Activated T-helper 2 cell treated with anti-CD3 and anti-CD28 coated beads, Interferon-gamma antibody, Interleukin-2, Interleukin-4, amounts not matched to agents 10 μg/mL and 5 μg/mL and 100 μg/mL, durations not matched to agents 14 hours and 24 hours and 36 hours (primary cell): ENCODE measurements at places on chromosomes 16 and 17. TPM values are rescaled to one million over a fixed set of nuclear protein-coding genes. Genes with fewer than 3 reads are reported as not detected.

Gene KPNA2
- total RNA-seq: 247 and 255 TPM in 2 replicates

Gene DNAAF1
- total RNA-seq: 0.09 TPM in 1 of 2 replicates, not detected in the other

Gene SHCBP1
- 45.6 and 46.9 TPM in 2 replicates for total RNA-seq

Gene ENGASE
- 51.0 and 51.4 TPM in 2 replicates for total RNA-seq

Gene PRSS21
- 11.4 and 11.5 TPM in 2 replicates for total RNA-seq

Gene SLFN13
- 41.9 and 42.6 TPM in 2 replicates for total RNA-seq

Gene MYH3
- total RNA-seq: 3.9 and 4.6 TPM in 2 replicates

DNA sequence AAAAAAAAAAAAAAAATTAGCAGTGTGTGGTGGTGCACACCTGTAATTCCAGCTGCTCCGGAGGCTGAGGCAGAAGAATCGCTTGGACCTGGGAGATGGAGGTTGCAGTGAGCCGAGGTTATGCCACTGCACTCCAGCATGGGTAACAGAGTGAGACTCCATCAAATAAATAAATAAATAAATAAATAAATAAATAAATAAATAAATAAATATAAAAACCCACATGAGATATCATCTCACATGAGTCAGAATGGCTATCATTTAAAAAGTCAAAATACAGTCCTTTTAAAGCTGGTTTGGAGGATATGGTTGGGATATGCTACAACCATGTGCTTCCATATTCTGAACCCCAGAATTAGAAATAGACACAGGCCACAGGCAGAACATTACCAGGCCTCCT is 114.3 kb downstream of the WSCD1 start:
- H3K27me3 ChIP-seq: peaks cover 5% of the 10 kb centered on the region
- H3K4me1 ChIP-seq: no peaks in the 10 kb centered on the region
- no peak overlapping the region for H3K27ac ChIP-seq
- H3K4me3 ChIP-seq: no peak overlapping the region
- DNase-seq: no peak

- H3K27me3 ChIP-seq: peaks cover 3% of the 10 kb centered on the region
- H3K4me1 ChIP-seq: no peaks in the 10 kb centered on the region
- DNase-seq: no peak
- H3K36me3 ChIP-seq: peaks cover 31% of the 10 kb centered on the region
Measured at GRCh38 chr16:30003670-30004423, 7.0 kb downstream of the DOC2A start.

- no peak overlapping the region for H3K27ac ChIP-seq
- H3K4me1 ChIP-seq: no peaks in the 10 kb centered on the region
- no peak overlapping the region for H3K4me3 ChIP-seq
- no peaks in the 10 kb centered on the region for H3K36me3 ChIP-seq
Measured at GRCh38 chr17:67642488-67642887, 75.2 kb upstream of the NOL11 start.

DNA sequence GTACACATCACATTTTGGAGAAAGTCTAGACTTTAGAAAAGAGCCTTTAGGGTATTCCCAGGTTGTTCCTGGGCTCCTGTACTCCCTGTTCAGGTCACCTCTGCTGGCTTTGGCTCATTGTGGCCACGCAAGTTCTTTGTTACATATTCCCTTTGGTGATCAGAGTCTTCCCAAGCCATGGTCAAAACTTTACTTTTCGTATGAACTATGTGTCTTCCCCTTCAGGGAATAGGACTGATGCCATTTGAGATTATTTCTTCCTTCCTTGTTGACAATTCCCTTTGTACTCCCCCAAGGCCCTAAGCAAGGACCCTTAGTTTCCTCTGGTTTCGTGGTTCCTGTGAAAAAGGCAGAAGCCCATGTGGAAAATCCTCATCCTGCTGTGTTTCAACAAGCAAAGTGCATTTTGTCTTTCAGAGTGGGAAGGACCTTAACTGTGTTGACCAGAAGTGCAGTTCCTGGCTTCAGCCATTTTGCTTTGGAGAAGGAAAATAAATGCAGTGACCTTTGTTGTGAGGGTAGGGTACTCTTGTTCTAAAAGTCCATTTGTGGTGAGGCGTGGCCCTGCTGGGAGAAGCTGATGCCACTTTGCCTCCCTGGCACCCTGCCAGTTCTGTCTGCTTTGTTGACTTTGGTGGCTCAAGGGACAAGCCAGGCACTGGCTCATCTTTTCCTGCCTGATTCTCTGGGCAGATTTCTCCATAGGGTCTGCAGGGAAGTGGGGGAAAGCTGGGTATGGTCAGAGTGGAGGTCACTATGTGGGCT is 55.1 kb downstream of the ZNRF1 start:
- H3K36me3 ChIP-seq: peaks cover 13% of the 10 kb centered on the region
- H3K27me3 ChIP-seq: no peaks in the 10 kb centered on the region
- H3K4me3 ChIP-seq: no peak overlapping the region
- H3K27ac ChIP-seq: no peak overlapping the region
- no peak for DNase-seq

GRCh38 chr17:38741921-38742410 is 6.2 kb downstream of the PCGF2 start:
- DNase-seq: no peak
- H3K27me3 ChIP-seq: peaks cover 13% of the 10 kb centered on the region
- peaks cover 21% of the 10 kb centered on the region for H3K4me1 ChIP-seq
- no peak overlapping the region for H3K4me3 ChIP-seq
- peak overlapping the region; percentile 1 for H3K27ac ChIP-seq
- no peaks in the 10 kb centered on the region for H3K36me3 ChIP-seq

DNA sequence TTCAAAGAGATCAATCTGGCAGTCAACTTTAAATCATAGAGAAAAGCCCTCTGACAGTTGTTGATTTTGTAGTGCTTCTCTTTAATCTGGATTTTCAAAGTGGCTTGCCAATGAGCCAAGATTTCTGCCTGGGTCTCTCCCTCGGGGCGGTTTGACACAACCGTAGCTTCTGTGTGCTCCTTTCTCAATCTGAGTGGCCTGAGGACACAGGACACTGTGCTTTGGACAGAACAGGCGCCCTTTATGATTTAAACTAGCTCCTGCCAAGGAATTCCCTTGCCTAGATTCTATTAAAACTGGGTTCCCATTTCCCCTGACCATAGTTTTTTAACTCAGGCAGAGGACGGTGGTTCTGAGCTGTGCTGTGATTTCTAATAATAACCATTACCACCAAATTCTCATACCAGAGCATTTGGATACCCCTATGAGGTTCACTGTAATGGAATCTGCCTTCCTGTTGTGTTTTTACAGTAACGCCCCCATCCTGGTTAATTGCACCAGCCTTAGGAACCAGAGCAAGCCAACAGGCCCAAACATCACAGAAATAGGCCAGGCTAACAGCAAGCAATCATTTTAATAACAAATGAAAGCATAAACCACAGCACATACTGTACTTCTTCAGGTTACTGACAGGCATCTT is 4.0 kb downstream of the ZFHX3 start:
- no peaks in the 10 kb centered on the region for H3K36me3 ChIP-seq
- H3K4me3 ChIP-seq: no peak overlapping the region
- H3K4me1 ChIP-seq: no peaks in the 10 kb centered on the region
- no peak for DNase-seq
- H3K27me3 ChIP-seq: peaks cover 47% of the 10 kb centered on the region

DNA sequence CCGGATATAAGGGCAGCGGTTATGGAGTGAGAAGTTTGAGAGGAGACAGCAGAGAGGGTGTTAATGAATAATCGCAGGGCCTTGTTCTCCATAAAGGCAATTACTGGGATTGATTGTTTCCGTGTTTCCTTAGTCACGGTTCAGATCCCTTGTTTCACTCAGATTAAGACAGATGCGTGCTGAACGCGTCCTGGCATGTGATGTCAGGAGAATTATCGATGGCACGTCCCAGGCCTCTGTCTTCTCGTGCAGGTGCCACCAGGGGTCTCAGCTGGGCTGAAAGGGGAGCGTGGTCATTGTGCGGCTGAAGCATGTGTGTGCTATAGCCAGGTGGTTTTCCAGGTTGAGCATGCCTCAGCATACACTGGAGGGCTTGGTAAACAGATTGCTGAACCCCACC is 142.4 kb upstream of the NOL11 start:
- H3K27ac ChIP-seq: no peak overlapping the region
- no peaks in the 10 kb centered on the region for H3K27me3 ChIP-seq
- H3K4me1 ChIP-seq: no peaks in the 10 kb centered on the region
- no peak overlapping the region for H3K4me3 ChIP-seq
- DNase-seq: no peak
- no peaks in the 10 kb centered on the region for H3K36me3 ChIP-seq

- H3K4me1 ChIP-seq: no peaks in the 10 kb centered on the region
- no peak for DNase-seq
- no peaks in the 10 kb centered on the region for H3K36me3 ChIP-seq
- H3K27ac ChIP-seq: no peak overlapping the region
- H3K27me3 ChIP-seq: peaks cover 11% of the 10 kb centered on the region
- no peak overlapping the region for H3K4me3 ChIP-seq
Measured at GRCh38 chr17:81950501-81950900, 3.5 kb upstream of the MYADML2 start.

DNA sequence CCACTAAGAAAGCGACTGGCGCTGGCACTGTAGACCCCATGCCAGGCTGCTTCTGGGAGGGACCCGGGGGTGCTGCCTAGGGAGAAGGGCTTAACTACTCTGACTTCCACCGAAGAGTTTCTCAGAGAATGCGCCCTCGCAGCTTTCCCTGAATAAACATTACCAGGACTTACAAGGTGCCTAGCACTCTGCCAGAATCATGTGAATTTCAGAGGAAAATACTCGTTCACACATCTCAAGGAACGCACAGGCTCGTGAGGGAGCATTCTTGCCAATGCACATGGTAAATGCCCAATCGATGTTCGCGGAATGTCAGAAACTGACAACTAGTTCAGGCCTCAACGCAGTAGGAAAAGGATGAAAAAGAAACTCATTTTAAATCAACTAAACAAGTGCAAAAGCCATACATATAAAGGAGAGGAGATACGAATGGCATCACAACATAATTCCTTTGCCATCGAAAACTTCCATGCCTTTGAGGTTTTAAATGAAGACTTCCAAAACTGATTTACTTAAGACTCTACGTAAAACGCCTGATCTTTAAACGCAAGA is 999 bp downstream of the CMC2 start:
- H3K27me3 ChIP-seq: no peaks in the 10 kb centered on the region
- no peak for DNase-seq
- peak overlapping the region; percentile 96 for H3K4me3 ChIP-seq
- peaks cover 52% of the 10 kb centered on the region for H3K4me1 ChIP-seq

DNA sequence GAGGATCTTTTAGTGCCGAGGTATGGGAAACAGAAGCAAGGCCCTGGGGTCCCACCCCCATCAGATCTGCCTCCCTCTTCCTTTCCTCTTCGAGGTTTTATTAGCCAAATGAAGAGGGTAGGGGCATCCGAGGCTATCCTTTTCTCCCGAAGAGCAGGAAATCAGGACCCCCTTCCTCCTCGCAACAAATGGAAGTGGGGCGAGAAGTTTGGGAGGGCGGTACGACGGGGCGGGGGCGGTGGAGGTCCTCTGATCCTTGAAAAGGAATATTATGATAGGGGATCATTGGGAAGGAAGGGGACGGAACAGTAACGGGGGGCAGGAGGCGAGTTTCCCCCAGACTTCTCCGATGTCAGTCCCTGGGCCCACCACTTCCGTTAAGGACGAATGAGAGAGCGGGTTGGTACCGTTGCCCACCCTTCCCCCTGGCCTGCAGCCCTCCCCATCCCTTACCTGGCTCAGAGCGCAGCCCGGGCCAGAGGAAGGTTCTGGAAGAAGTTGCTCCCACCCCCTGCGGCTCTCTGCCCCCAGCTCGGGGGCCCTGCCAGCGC is 309 bp downstream of the FOXJ1 start:
- no peak for DNase-seq
- H3K36me3 ChIP-seq: peaks cover 5% of the 10 kb centered on the region
- peak overlapping the region; percentile 39 for H3K4me3 ChIP-seq

DNA sequence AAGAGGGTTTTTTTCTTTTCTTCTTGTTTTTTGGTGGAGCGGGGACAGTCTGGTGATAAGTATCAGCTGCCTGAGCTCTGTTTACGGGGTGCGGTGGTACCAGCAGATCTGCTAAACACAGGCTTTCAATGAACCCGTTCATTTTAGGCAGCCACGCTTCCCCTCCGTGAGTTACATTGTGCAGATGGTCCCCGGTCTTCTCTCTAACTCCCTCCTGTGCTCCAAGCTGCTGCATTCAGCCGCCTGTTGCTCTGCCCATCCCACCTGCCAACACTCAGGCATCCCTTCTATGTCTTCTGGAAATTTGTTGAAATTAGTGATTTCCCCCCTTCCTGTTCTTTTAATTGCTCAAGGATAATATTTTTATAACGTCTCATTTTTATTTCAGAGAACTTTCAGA is 82.1 kb upstream of the ELAC2 start:
- H3K27me3 ChIP-seq: no peaks in the 10 kb centered on the region
- H3K36me3 ChIP-seq: no peaks in the 10 kb centered on the region
- H3K27ac ChIP-seq: no peak overlapping the region
- H3K4me1 ChIP-seq: no peaks in the 10 kb centered on the region

DNA sequence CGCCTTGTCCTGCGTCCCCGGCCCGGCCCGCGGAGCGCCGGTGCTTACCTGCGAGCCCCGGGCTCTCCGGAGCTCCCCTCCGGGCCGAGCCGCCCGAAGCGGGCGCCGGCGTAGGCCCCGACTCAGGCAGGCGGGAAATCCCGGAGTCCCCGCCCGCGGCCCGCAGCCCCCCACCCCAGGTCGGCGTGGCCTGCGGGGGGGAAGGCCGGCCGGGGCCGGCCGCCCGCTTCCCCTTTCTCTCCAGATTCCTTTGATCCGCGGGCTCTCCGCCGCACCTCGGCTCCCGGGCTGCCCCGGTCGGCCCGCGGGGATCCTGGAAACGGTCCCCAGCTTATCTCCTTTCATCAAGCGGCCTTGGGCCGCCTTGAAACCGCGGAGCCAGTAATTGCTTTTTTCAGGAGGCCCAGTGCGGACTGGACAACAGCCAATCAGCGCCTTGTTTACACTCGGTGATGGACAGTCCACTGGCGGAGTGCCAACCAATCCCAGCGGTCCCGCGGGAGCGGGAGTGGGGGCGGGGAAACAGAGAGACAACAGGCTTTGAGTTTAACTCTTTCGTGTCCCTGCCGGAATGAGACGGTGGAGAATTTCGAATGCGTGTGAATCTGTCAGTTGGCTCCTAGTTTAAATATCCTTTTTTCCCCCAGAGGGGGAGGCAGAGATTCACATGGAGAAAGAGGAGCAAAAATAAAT is 1.4 kb upstream of the BAHCC1 start:
- peak overlapping the region; percentile 57 for H3K4me3 ChIP-seq
- peaks cover 4% of the 10 kb centered on the region for H3K36me3 ChIP-seq
- peaks cover 49% of the 10 kb centered on the region for H3K27me3 ChIP-seq
- peak overlapping the region; percentile 33 for H3K27ac ChIP-seq
- peaks cover 13% of the 10 kb centered on the region for H3K4me1 ChIP-seq

DNA sequence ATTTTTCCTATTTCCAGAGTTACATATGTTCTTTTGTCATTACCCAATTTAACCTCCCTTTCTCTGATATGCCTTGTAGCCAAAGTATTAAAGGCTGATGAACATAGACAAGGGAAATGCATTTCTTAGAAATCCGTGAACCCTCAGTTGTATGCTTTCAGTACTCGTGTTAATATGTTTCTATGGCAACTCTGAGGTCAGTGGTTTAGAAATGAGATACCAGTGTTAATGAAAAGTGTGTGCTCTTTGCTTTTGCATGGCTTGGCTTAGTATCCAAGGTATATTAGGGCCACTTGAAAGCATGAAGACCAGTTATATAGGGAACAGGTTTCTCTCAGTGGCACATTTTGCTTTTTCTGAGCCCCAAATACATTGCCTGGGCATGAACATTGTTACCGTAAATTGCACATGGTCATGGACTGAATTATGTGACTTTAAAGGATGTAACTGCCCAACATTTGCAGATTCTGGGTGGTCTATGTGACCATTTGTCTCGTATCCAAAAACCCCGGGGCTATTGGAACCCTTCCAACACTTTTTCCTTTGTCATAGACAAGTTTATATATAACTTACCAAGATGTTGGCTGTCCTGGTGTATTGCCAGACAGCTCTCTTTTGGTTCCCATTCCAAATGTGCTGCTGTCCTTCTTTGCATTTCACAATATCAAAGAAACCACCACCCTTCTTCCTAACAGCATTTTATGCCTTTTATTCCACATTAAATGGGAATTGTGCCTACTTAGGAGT is 17.5 kb downstream of the ABHD15 start:
- peaks cover 10% of the 10 kb centered on the region for H3K4me1 ChIP-seq
- H3K27ac ChIP-seq: no peak overlapping the region
- no peak for DNase-seq
